ENCODE measurements at places on chromosomes 7 and 10.

- DNase-seq: no peak
Observed at GRCh38 chr7:135272303-135272702, 38.7 kb downstream of the STRA8 start.

GRCh38 chr7:37092548-37092947 lies 356.1 kb downstream of the ELMO1 start:
- DNase-seq: no peak

DNA sequence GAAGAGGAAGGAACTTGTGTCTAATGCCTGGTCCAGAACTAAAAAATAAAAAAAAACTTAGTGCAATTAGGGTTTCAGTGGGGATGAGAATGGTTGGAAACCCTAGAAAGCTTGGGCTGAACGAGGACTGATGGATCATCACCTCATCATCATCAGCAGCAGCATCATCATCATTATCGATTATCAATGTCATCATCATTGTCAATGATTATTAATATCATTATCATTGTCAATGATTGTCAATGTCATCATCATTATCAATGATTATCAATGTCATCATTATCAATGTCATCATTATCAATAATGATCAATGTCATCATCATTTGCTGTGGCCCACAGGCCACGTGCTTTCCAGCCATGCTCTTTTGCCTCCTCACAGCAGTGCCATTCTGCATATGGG lies 952.0 kb upstream of the ZNF722 start:
- DNase-seq: no peak

- DNase-seq: no peak
Observed at GRCh38 chr10:93376372-93377293, 105.5 kb downstream of the MYOF start.

DNA sequence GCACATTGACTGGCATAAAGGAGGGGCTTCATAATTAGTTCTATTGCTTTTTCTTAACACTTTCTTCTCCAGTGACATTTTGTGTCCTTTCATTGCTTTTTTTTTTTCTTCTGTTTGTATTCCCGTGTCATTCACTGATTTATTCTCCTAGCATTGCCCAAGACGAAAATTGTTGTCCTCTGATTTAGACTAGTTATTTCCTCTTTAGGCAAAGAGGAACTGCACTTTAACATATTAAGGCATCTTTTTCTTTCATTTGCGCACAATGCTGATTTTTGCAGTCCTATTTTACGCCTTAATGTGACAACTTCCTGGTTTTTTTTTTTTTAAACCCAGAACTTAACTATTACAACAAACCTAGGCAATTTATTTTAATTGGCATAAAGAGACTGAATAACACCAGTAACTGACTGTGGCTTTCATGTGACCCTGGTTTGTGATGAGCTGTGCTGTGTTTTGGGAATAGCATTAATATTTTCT lies 39.7 kb downstream of the ARID5B start:
- no peak for DNase-seq

DNA sequence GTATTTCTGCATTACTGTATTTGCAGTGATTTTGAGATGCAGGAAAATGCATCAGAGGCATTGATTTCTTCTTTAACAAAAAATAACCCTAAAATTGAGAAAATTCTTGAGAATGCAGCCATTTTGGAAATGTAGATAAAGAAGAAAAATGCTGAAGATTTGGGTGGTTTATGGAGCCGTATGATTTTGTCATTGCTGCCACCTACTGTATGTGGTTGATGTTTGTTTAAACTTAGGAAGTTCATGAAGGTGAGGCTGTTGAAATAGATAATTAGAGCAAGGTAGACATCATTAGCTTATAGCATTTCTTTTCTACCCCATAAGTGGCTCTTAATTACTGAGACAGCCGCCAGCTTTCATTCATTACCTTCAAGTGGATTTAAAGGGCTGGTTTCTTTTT lies 92.1 kb upstream of the SAMD8 start:
- DNase-seq: no peak

DNA sequence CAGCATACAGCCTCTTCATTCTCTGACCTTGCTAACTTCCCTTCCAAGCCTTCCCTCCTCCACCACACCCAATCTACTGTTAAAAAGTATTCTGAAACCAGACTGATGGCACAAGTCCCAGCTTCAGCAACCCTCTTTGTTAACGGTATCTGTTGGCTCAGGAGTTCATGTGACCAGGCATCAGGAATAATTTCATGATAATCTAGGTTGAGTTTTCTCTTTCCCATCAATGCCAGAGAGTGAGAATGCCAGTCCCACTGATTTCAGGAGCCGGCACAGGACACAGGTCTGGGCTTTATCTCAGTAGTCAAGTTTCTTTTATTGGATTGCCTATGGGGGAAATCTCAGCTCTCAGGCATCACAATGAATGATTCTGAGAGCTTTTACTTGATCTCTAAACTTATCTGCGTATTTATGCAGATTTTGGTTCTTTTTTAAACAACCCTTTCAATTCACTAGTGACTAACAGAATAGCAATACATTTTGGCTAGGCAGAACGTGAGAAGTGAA lies 231.0 kb upstream of the LYZL1 start:
- DNase-seq: no peak

All from activated CD4-positive, alpha-beta T cell treated with anti-CD3 and anti-CD28 coated beads, Interleukin-2, amount 50 U/mL, for 24 hours (primary cell).